ENCODE measurements at places on chromosomes 16 and 17. TPM values are rescaled to one million over a fixed set of nuclear protein-coding genes. Genes with fewer than 3 reads are reported as not detected.

GRCh38 chr16:59260892-59261291 is 526.8 kb upstream of the GOT2 start:
- DNase-seq: no peak

DNA sequence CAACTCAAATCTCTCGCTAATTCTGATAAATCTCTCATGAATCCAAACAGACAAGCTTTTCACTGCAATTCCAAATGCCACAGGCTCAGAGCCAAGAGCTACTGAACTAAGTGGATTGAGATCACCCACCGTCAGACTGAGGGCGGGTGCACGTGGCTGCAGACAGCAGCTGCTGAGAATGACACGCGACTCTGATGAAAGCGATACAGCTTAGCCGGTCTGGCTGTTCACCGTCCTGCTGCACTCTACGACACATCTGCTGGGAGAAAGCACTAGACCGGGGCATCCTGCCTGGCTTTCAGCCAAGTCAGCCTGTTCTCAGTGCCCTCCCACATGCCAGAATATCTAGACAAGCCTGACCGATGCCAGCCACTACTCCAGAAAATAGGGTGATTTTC is 42.6 kb downstream of the KLHDC4 start:
- DNase-seq: peak; percentile 77

DNA sequence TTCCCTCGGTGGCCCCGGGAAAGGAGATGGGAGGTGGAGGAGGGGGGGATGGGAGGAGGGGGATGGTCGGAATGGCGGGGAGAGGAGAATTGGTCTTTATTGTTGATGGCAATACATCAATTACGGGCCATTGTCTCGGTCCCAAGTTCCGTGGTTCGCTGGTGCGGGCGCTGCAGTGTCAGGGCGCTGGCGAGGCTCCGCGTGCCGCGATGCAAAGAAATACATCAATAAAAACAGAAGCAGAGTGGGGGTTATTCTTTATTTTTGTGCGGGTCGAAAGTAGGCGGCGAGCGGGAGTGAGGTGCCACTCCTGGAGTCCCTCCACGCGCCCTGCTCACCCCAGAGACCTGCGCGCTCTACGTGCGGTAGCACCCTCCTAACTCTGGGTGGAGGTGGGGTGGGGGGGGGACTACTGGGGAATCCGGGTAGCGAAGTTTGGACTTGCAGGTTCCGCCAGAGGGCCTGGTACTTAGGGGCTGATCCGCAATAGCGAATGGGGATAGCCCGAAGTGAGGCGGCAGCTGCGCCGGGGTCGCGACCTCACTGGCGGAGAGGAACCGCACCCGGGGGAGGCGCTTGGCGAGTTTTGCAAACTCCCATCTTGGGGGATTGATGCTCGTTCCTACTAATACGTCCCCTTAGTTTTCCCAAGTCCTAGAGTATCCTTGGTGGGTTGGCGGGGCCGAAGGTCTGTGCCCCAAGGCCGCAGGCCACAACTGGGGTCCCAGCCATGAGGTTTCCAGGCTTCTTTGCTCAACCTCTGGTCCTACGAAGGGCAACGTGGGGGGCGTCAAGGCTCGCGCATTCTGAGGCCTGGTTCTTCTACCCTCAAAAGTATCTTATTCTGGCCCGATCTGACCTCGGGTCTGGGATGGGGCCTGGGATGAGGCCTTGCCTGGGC is 3.5 kb upstream of the SALL1 start:
- no peak for DNase-seq

DNA sequence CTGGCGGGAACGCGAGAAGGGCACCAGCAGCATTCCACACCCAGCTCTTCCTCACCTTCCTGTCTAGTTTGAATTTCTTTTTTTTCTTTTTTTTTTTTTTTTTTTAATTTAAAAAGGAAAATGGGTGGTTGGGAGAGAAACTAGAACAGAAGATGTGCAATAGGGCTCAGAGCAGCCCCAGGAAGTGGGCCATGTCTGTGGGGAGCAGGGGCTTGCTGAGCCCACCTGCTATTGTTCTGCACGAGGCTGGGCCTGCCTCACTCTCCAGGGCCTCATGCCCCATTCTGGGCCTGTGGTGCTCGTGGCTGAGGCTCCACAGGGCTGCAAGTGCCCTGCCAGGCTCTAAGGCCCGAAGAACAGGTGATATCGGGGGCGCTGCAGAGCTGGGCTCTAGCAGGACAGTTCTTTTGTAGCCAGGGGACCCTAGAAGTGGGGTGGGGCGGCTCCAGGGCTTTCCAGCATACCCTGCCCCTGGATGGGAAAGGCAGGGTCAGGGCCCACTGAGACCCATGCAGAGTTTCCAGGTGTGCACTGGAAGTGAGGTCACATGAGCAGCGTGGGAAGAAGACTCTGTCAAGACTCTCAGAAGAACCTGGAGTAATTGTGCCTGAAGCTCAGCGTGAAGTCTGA is 12.4 kb downstream of the MRPL27 start:
- no peak for DNase-seq

- no peak for DNase-seq
Measured at GRCh38 chr17:75843577-75844529, at the start of gene UNC13D. UNC13D (minus strand) TSS chr17:75844404; CDS start chr17:75844337, 67 bp downstream.

GRCh38 chr16:81477697-81478693 is 33.4 kb downstream of the CMIP start:
- no peak for DNase-seq

DNA sequence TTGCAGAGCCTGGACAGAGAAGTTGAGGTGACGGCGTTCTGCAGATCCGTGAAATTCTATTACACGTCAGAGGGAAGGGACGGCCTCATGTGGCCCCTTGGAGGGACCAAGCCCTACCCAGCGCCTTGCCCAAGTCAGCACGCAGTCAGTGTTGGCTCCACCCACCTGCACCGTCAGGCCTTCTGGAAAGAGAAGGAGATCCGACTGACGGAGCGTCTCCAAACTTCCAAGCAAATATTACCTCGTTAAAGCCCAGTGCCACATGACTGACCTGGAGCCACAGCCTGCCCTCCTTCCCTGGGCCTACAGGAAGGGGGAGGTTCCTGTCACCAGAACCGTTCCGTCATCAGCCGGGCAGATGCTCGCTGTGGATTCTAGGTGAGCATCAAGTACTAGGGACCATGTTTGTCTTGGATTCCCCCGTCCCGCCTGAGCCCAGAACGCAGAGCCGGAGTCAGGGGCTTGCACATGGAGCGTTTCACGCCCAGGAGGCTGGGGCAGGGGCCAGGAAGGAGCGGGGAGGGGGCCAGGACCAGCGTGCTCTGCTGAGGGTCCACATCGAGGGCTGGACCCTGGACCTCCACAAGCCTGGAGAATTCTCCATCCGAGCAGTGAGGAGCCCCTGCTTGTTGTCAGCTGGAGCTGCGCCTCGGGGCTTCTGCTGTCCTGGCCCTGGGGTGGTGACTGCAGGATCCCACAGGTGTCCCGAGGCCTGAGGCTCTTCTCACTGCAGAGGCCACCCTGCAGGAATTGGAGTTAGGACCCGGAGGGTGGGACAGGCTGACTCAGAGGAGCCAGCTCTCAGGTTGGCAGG is 22.6 kb upstream of the METRNL start:
- no peak for DNase-seq

DNA sequence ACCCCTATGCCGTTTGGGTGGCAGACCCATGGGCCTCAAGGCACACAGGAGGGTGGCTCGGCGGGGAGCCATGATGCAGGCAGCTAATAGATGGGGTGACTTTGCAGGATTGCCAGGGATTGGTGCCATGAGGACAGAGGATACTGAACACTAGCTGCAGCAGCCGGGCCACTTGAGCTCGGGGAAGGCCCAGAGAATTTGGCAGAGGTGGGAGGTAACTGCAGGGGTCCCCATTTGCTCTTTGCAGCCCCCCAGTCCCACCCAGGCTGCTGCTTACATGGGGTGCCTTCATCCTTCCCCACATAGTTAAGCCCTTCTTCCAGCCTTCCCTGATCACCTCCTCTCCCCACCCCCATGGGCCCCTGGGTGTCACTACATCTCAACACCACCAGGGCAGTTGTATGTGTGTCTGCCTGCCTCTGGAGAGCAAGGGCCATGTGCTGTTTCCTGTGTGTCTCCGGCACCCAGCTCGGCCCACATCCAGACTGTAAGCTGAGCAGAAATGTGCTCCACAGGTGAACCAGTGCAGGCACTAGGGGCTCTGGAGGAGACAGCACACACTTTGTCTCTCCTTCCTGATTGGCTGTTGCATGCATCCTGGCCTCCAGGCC is 52.0 kb downstream of the SREBF1 start:
- DNase-seq: peak; percentile 40

DNA sequence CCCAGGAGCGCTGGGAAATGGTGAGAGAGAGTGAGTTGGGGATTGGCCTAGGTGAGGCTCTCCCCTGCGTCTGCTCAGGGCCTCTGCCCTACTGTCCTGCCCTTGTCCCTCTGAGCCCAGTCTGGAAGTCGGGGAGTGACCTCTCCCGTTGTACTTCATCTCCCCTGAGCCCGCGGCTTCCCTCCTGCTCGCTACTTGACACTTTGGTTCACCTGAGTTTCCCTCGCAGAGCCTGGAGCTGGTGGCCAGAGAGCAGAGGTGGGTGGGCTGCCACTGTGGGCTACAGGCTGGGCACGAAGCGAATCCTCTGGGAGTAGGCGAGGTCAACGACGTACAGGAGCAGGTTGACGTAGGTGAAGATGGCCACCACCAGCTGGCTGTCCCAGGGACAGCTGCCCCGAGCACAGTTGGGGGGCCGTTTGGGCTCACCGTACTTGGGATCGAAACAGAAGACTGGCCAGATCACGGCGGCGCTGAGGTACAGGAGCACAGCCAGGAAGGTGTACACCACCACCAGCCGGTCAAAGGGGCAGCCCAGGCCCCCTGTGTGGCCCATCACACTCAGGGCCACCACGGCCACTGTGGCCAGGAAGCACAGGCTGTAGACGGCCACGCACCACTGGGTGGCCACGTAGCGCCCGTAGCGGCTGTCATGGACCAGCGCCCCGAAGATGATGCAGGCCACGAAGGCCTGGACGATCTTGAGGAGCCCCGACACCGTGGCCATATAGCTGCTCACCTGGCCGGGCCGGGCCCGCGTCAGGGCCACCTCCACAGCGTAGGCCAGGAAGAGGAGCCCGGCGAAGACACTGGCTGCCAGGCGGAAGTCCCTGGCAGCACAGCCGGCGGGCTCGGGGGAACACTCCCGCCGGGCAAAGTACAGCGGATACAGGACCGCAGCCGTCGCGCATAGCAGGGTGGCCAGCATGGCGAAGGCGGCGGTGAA is 3.7 kb upstream of the PYCR1 start:
- DNase-seq: no peak

DNA sequence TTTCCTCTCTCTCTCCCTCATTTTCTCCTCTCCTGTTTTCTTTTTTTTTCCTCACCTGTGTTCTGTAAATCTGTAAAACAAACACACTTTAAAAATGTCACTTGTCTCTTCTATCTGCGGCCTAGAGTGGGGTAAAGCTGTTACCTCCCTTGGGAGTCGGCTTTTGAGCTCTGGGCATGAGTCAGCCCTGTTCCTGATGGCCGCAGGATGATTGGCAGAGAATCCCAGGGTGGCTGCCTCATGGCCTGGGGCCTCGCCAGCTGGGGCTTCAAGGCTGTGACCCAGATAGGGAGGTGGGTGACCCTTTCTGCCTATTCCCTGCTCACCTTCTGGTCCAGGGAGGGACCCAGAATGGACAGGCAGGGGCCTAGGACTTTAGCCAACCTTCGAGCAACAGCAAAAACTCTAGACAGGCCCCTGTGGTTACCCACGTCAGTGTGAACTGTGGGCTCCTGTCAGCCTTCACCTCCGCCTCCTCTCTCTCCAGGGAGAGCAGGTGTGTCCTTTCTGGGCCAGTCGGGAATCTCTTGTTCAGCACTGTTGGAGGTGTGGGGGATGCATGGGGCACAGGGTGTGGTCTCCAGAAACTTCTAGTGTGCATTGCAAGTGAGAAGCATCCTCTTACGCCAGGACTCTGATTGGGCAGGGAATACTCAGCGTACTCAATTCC is 87.4 kb downstream of the RAP1GAP2 start:
- DNase-seq: peak; percentile 36

DNA sequence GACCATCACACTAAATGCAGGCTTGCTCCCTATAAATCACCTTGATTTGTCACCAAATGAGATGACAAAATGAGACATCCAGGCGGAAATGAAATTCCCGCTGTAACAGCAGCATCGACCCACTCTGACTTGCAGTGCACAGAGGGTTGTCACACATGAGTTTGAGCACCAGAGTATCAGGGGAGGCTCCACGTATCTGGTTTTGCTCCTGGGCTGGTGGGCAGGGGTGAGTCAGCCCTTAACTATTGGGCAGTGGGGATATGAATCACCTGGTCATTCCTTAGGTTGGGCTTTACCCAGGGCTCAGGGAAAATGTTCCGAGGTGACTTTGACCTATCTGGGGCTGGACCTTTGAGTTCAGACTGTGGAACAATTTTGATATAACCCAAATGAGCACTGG is 245.2 kb upstream of the CCL2 start:
- DNase-seq: no peak

DNA sequence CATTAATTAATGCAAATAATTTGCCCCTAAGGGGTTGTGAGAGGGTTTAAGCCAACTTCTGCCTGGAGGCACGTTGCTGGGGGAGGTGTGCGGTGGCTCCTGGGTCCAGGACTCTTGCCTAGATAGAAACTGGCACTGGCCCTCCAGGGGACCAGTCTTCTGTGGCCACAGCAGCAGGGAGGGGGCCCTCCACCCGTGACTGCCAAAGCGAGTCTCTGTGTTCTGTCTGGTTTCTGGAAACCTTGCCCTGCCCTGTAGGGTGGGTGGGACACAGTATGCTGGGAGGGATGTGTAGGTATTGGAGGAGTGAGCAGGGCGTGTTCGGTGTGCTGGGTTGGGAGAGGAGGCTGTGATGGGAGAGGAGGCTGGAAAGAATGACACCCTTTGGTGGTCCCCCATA is 78.8 kb downstream of the TBC1D16 start:
- no peak for DNase-seq

DNA sequence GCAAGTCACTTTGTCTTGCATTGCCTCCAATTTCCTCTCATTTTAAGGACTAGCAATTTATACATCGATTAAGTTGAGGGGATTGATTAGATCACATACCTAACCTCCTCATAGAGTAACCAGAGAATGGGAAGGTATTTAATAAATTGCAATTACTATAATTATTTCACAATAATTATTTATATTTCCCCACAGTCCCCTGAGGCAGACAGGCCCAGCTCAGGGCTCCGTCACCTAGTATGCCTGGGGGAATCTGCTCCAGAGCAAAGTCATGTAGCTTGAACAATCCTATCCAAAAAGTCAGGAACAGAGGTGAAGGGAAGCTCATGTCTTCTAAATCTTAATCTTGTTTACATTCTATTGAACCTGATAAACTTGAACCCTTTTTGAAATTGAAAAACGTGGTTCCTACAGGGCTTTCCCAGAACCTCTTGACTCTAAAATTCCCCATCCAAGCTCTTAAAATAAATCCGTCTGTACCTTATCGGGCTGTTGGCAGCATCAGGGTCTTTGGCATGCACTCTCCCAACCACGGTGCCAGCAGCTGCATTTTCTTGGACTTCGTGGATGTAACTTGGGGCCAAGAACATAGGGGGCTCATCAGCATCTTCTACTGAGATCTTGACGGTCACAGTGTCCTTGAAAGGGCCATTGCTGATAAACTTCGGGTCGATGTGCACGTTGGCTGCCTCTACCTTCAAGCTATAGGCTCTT is 140.1 kb downstream of the CDH11 start:
- no peak for DNase-seq

CBX4 gene
- 13.5 TPM for total RNA-seq

C1QTNF8 gene
- 2.6 TPM for total RNA-seq

SMIM36 gene
- not detected for total RNA-seq

Measured in G401 (cell line).